ENCODE measurements at places on chromosomes 16 and 17.

DNA sequence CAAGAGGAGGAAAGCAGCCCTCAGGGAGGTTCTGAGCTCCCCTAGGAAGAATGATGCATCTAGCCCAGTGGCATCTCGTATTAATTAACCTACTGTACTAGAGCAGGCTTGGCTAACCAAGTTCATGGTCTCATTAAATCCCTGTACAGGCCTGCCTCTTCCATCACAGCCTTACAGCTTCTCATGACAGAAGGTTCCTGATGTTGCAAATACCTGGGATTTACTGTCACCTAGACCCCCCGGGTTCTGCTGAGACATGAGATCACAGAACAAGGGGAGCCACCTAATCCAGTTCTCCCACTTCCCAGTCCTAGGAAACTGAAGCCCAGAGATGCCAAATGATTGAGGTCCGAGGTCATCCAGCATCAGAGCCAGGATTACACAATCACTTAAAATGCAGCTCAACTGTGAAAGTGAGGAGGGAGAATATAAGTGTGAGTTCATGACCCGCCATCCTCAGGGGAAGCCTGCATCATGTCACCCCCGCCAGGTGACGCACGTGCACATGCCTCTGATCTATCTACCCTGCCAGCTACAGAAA lies 23.9 kb downstream of the ACLY start:
- no peak for DNase-seq

- no peak for DNase-seq
These were observed 261.4 kb downstream of the MAP2K4 start for GRCh38 chr17:12282056-12282455.

- no peak for DNase-seq
These were observed 26.0 kb downstream of the NME3 start for GRCh38 chr16:1745181-1745899.

DNA sequence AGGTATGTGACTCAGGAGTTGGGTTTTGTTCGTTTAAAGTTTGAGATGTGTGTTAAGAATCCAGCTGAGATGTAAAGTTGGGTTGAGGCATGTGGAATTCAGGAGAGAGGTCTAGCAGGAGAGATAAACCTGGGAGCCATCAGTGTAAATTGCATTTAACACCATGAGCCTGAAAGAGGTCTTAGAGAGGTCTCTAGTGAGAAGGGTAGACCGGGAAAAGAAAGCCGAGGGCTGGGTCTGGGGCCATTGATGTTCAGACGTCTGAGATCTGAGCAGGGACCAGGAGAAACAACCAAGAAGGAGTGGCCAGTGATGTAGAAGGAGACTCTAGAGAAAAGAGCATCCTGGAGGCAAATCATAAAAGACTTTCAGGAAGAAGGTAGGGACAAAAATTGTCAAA lies 44.1 kb upstream of the PIRT start:
- DNase-seq = no peak

DNA sequence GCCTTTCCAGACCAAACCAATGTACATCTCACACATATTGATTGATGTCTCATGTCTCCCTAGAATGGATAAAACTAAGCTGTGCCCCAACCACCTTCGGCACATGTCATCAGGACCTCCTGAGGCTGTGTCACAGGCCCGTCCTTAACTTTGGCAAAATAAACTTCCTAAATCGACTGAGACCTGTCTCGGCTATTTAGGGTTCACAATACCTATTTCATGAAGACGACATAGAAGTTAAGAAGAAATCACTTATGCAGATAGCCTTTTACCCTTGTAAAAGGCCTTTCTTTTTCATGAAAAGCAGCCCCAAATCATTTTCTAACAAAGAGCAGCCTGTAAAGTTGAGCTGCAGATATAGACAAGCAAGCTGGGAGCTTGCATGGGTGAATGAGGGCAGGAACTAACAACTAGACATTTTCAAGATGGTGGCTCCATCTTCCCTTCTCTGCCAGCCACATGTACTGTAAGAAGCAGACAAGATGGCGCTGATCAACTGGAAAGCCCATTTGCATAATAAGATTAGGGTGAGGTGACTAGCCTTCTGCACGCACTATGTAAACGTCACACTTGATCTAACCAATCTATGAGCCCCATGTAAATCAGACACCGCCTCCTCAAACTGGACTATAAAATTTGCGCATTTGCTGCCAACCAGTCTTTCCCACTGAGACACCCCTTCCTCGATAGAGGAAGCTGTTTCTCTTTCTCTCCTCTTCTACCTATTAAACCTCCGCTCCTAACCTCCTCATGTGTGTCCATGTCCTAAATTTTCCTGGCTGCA lies 4.7 kb upstream of the KDM8 start:
- DNase-seq = no peak

DNA sequence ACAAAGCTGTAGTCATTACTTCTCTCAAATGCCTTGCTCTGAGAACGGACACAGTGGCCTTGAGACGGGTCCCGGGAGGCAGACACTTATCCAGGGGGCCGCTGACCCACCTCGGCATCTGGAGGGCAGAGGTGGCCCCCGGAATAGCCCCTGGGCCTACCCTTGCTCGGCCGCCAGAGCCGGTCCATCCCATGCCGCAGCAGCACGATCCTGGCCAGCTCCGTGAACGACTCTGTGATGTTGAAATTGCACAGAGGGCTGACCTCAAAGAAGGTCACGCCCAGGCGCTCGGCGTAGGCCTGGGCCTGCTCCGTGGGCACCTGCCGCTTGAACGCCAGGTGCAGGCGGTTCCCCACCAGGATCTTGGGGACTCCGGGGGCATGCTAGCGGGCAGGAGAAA lies 10.1 kb upstream of the WDR45B start:
- DNase-seq = no peak

All from stimulated activated CD4-positive, alpha-beta T cell treated with anti-CD3 and anti-CD28 coated beads, Interleukin-2, amount 100 ng/mL, for 4 hours (primary cell).